ENCODE measurements at places on chromosomes 4 and X.
A peak's percentile ranks its signal among the peaks of the same experiment; 100 is the strongest.

GRCh38 chr4:103410386-103410785 is 212.2 kb upstream of the CENPE start:
- no peaks in the 10 kb centered on the region for H3K27me3 ChIP-seq
- no peaks in the 10 kb centered on the region for H3K4me1 ChIP-seq
- H3K27ac ChIP-seq: no peak overlapping the region
- H3K36me3 ChIP-seq: no peaks in the 10 kb centered on the region
- no peak overlapping the region for H3K4me3 ChIP-seq
- DNase-seq: no peak

- no peak overlapping the region for H3K27ac ChIP-seq
- H3K27me3 ChIP-seq: no peaks in the 10 kb centered on the region
- H3K4me1 ChIP-seq: no peaks in the 10 kb centered on the region
- no peaks in the 10 kb centered on the region for H3K36me3 ChIP-seq
- no peak for DNase-seq
These were observed 584.3 kb upstream of the SMIM31 start for GRCh38 chr4:164169591-164169990.

- H3K27me3 ChIP-seq: no peaks in the 10 kb centered on the region
- no peak overlapping the region for H3K4me3 ChIP-seq
- DNase-seq: no peak
- peaks cover 25% of the 10 kb centered on the region for H3K4me1 ChIP-seq
- H3K27ac ChIP-seq: no peak overlapping the region
These were observed 100.8 kb upstream of the MSX1 start for GRCh38 chr4:4758681-4759080.

DNA sequence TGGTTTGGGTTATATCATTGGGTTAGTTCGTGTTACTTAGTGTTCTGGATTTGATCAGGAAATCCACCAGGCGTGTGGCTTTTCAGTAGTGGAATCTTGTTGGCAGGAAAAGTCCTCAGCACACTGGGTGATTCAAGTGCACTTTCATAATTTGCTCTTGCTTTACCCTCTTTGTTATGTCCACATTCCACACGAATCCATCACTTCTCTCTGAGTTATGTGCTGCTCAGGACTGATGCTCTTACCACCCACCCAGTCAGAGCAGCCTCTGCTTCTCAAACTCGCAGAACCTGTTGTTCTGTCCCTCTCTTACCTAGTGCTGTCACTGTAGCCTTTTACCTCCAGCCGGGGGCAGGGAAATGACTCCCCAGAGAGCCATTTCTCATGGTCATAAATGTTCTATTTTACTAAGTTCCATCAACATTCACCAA is 37.2 kb upstream of the SCRG1 start:
- H3K4me1 ChIP-seq: no peaks in the 10 kb centered on the region
- DNase-seq: no peak
- no peak overlapping the region for H3K4me3 ChIP-seq
- no peak overlapping the region for H3K27ac ChIP-seq
- no peaks in the 10 kb centered on the region for H3K27me3 ChIP-seq
- no peaks in the 10 kb centered on the region for H3K36me3 ChIP-seq

DNA sequence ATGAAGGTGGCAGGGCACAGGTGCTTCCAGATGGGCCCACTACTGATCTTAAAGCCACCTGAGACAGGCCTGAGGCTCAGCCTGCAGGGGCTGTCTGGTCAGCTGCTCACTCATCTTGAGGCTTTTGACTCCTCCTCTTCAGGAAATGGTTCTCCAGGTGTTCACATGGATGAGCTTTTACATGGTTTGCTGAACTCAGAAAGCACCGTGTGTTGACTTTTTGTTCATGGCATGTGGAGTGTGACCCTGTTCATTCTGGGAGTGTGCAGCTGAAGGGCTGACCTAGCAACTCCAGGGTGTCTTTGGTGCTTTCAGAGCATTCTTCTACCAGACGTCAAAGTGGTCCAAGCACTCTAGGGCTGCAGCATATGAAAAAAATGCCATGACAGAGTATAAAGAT is 111.1 kb downstream of the CCNG2 start:
- no peaks in the 10 kb centered on the region for H3K27me3 ChIP-seq
- H3K4me3 ChIP-seq: no peak overlapping the region
- no peaks in the 10 kb centered on the region for H3K4me1 ChIP-seq
- no peaks in the 10 kb centered on the region for H3K36me3 ChIP-seq
- no peak overlapping the region for H3K27ac ChIP-seq

GRCh38 chr4:133137571-133137970 is 11.5 kb upstream of the PCDH10 start:
- H3K4me3 ChIP-seq: no peak overlapping the region
- no peak overlapping the region for H3K27ac ChIP-seq
- no peaks in the 10 kb centered on the region for H3K4me1 ChIP-seq
- H3K36me3 ChIP-seq: no peaks in the 10 kb centered on the region
- no peaks in the 10 kb centered on the region for H3K27me3 ChIP-seq
- no peak for DNase-seq

- no peak for DNase-seq
- peaks cover 4% of the 10 kb centered on the region for H3K4me1 ChIP-seq
- no peaks in the 10 kb centered on the region for H3K27me3 ChIP-seq
- no peak overlapping the region for H3K4me3 ChIP-seq
- H3K27ac ChIP-seq: no peak overlapping the region
These were observed 147.5 kb upstream of the ANK2 start for GRCh38 chr4:112901962-112902411.

DNA sequence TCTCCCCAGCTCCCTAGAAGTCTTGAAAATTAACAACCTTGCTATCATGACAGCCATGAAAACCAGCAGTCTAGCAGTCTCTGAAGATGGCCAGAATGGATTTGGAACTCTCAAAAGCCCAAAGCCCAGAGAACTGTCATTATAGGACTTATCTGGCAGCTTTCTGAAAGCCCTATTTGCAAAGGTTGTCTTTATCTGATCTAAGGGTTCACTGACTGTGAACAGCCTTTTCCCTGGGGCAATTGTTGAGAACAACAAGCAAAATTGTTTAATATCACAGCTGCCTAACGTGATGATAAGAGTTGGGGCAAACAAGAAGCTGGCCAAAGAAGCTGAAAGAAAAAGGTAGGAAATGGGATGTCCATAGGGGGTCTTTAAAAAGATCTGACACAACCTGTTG is 20.9 kb upstream of the KLHL8 start:
- H3K4me1 ChIP-seq: no peaks in the 10 kb centered on the region
- H3K4me3 ChIP-seq: no peak overlapping the region
- DNase-seq: peak; percentile 33
- no peaks in the 10 kb centered on the region for H3K27me3 ChIP-seq

DNA sequence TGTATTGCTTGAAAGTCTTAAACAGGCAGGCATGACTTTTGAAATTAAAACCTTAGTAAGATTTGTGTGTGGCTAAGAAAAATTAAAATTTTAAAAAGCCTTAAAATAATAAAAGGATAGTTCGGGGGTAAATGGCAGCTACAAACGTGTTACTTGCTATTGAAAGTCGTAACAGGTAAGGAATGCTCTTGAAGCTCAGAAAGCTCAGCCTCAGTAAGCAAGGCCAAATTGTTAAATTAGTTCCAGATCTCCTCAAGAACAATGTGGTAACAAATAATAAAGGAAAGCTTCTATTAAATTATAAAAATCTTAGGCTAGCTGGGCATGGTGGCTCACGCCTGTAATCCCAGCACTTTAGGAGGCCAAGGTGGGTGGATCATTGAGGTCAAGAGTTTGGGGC is 25.5 kb downstream of the PRMT9 start:
- H3K4me3 ChIP-seq: no peak overlapping the region
- H3K4me1 ChIP-seq: no peaks in the 10 kb centered on the region
- no peak for DNase-seq
- peaks cover 1% of the 10 kb centered on the region for H3K36me3 ChIP-seq
- H3K27ac ChIP-seq: no peak overlapping the region

GRCh38 chr4:166230841-166231240 is 357.8 kb downstream of the TLL1 start:
- H3K36me3 ChIP-seq: no peaks in the 10 kb centered on the region
- DNase-seq: no peak
- H3K4me1 ChIP-seq: no peaks in the 10 kb centered on the region
- H3K4me3 ChIP-seq: no peak overlapping the region
- H3K27ac ChIP-seq: no peak overlapping the region

DNA sequence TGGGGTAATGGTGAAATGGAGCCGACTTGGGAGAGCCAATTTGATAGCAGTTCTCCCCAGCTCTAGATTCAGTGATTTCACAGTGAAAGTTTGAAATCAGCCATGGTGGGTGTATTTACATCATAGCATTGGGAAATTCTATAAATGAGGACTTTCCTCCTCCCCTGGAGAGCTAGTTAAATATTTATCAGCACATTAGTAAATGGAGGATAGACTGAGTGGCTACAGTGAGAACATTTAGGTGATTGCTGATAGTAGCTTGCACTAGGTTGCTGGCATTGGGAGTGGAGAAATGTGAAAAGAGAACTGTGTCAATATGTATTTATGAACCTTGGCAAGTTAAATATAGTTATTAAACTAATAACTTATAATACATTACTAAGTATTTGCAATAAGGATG is 347.3 kb downstream of the CCSER1 start:
- H3K4me1 ChIP-seq: no peaks in the 10 kb centered on the region
- no peak overlapping the region for H3K4me3 ChIP-seq
- H3K27me3 ChIP-seq: no peaks in the 10 kb centered on the region
- H3K36me3 ChIP-seq: no peaks in the 10 kb centered on the region
- no peak for DNase-seq

DNA sequence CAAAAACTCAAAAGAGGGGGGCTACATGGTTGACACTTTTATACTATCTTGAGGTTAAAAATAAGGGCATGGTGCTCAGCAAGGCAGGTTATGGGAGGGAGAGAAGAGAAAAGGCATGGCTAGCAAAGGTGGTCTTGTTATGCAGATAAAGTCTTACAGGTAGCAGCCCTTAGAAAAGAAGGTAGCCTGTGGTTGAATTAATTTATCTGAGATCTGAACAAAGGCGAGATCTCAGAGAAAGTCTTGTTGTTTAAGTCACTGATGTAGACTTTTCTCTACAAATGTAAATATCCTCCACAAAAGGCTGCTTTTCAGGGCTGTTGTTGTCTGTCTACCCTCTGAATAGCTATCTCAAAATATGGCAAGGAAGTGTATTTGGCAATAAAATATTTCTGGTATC is 1250.4 kb downstream of the PCDH18 start:
- no peak overlapping the region for H3K4me3 ChIP-seq
- no peak overlapping the region for H3K27ac ChIP-seq
- no peak for DNase-seq
- H3K4me1 ChIP-seq: no peaks in the 10 kb centered on the region

GRCh38 chr4:146844761-146845160 is 100.9 kb downstream of the TTC29 start:
- no peak overlapping the region for H3K27ac ChIP-seq
- no peaks in the 10 kb centered on the region for H3K36me3 ChIP-seq
- no peak for DNase-seq
- no peaks in the 10 kb centered on the region for H3K27me3 ChIP-seq
- no peak overlapping the region for H3K4me3 ChIP-seq
- H3K4me1 ChIP-seq: no peaks in the 10 kb centered on the region

- DNase-seq: no peak
- no peak overlapping the region for H3K4me3 ChIP-seq
- H3K4me1 ChIP-seq: no peaks in the 10 kb centered on the region
- no peak overlapping the region for H3K27ac ChIP-seq
- no peaks in the 10 kb centered on the region for H3K27me3 ChIP-seq
- H3K36me3 ChIP-seq: no peaks in the 10 kb centered on the region
These were observed 273.9 kb downstream of the BCOR start for GRCh38 chrX:39823854-39824253.
